Progenitor cell of endocrine pancreas (in vitro differentiated cells): ENCODE measurements at places on chromosomes 13 and 19. TPM values are rescaled to one million over a fixed set of nuclear protein-coding genes. Genes with fewer than 3 reads are reported as not detected.

The KLK11 gene
- not detected in 2 replicates for total RNA-seq

- DNase-seq, result no peak
Measured at GRCh38 chr13:95536632-95537241, 15.8 kb upstream of the CLDN10 start.

- no peak for DNase-seq
Measured at GRCh38 chr13:42328672-42329071, 56.7 kb downstream of the AKAP11 start.

DNA sequence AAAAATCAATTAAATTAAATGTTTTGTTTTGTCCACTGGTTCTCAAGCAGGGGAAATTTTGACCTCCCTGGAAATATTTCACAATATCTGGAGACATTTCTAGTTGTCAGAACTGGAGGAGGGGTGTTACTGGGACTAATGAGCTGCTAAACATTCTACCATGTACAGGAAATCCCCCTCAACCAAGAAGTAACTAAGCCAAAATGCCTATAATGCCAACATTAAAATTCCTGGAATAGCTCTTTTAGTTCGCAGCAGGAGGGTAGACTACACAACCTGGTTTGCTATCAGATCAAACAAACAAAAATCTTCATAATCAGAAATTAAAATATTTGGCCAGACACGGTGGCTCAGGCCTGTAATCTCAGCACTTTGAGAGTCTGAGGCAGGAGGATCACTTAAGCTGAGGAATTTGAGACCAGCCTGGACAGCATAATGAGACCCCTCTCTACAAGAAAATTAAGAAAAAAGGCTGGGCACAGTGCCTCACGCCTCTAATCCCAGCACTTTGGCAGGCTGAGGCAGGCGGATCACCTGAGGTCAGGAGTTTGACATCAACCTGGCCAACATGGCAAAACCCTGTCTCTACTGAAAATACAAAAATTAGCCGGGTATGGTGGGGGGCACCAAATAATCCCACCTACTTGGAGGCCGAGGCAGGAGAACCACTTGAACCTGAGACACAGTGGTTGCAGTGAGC is 13.7 kb upstream of the SMARCA4 start:
- no peak for DNase-seq

DNA sequence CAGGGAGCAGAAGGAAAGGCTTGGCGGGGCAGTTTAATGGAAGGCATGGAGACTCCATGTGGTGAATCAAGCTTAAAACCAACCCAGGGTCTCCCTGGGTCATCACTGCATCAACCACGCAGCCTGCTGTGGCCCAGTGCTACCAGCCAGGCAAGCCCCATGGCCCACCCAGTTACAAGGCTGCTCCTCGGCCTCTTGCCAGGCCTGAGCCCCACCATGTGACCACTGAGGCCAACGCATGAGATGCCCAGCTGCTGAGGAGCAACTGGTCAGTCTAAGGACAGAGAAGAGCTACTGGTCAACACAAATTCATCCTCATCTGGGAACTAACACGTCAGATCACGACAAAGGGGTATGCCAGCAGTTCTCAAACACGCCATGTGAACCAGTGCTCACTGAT is 15.4 kb upstream of the KPTN start:
- no peak for DNase-seq

DNA sequence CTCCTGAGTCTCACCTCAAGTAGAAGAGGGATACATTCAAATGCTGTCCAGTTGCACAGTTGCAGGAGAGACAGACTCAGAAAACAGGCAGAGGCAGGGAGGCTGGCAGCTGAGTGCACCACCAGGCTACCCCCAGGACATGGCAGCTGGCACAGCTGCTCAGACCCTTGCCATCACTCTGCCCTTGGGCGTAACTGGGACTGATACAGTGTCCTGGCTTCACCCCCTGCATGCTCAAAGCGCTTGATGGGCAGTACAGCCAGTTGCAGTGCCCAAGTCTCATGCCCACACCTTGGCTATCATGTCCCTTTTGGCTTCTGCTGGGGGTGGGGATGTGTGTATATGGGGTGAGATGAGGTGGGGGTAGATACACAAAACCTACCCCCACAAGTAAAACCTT is 5.5 kb upstream of the PEPD start:
- no peak for DNase-seq
